ENCODE measurements at places on chromosomes 5 and 9.

DNA sequence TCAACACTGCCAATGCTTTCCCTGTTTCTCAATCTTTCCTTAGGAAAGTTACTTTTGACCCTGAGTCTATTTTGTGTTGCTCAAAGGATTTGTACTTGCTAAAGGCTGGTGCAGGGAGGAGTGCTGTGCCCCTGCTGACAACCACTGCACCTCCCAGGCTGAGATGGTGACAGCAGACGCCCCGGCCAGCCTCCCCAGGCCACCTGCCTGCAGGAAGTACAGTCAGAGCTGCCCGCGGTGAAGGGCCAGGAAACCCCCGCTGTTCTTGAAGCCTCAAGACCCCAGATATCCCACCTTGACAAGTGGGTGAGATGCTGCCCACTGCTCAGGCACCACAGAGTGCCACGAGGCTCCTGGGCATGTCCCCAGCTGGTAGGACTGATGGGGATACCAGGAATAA lies 44.2 kb upstream of the CKMT2 start:
- DNase-seq, result no peak

DNA sequence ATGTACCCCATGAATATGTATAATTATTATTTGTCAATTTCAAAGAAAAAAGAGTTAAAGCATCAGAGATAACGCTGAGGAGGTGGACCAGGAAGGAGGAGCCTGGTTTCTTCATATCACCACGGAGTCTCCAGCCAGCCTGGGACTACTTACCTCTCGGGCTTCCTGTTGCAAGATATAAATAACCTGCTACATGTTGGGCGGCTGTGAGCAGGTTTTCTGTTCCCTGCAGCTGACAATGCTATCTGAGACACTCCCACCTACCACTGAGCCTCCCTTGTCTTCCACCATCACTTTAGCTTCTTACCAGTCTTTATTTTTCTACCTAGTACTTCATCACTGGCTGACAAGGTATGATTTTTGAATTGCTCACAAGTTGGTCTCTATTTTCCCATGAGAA lies 102.7 kb upstream of the CPEB4 start:
- no peak for DNase-seq

GRCh38 chr9:97632248-97632984 lies 752 bp downstream of the TSTD2 start:
- DNase-seq, result no peak

DNA sequence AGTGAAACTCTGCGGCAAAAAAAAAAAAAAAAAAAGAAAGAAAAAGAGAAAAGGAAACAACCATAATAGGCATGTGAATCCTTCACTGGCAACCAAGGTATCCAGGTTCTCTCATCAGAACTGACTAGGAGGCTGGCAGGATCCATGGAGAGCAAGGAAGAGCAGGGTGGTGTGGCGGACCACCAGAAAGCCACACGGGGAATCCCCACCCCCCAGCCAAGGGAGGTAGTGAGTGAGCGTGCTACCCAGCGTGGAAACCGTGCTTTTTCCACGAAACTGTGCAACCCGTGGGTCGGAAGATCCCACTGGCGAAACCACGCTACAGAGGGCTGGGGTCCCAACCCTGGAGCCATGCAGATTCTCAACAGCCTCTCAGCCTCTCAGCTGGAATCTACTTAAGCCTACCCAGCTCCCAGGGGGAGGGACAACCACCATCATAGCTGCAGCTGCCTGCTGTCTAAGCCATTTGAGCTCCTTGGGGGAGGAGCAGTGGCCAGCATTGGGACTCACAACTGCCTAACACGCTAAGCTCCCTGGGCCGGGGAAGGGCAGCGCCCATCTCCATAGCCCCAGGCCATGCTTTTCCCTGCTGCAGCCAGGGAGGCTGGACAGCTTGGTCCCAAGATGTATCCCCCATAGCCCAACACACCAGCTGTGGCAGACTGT lies 91.6 kb downstream of the PRELID2 start:
- DNase-seq, result no peak

- DNase-seq, result no peak
Observed at GRCh38 chr5:146079695-146080373, 25.5 kb downstream of the PLAC8L1 start.

DNA sequence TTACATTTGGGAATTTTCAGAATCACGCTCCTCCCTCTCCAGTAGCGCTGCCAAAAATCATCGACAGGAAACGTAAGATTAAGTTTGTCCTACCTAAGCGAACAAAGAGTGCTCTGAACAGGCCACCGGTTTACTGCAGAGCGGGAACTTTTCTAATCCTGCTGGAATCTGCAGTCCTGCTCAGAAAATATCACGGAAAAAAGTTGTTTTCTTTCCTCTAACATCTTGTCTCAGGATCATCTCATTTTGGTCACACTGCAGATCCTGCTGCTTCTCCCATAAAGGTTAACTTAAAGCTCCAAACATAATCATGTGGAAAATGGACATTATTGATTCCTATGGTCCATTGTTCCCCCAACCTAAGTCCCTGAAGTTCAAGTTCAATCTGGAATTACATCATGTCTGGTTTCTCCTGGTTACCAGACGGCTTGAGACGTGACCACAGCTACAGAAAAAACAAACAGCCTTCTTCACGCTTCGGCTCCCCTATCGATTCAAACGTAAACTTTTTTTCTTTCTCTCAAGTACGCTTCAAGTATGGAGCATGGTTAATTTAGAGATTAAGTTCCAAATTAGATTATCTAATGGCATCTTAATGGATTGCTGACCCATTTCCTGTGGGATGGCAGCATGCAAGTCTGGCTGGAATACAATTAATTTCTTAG lies 217.6 kb downstream of the NFIB start:
- no peak for DNase-seq

GRCh38 chr9:22060831-22061383 lies 51.8 kb upstream of the CDKN2B start:
- DNase-seq, result no peak

GRCh38 chr5:34516686-34517085 lies 139.4 kb upstream of the RAI14 start:
- no peak for DNase-seq

- no peak for DNase-seq
Observed at GRCh38 chr9:3699883-3700282, 174.1 kb upstream of the RFX3 start.

DNA sequence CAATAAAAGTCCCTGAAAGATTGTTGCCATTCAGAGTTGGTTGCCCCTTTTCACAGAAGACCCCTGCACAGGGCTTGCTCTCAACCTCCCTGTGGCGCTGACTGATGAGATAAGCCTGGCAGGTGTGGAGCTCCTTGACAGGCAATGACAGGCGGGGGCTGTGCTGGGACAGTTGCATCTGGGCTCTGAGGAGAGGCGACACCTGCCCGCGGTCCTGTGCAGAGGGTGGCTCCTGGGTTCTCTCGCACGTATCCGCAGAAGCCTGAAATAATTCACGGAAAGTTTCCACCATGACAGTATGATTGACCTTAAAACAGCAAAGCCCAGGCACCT lies 19.8 kb upstream of the EXOC3 start:
- no peak for DNase-seq

DNA sequence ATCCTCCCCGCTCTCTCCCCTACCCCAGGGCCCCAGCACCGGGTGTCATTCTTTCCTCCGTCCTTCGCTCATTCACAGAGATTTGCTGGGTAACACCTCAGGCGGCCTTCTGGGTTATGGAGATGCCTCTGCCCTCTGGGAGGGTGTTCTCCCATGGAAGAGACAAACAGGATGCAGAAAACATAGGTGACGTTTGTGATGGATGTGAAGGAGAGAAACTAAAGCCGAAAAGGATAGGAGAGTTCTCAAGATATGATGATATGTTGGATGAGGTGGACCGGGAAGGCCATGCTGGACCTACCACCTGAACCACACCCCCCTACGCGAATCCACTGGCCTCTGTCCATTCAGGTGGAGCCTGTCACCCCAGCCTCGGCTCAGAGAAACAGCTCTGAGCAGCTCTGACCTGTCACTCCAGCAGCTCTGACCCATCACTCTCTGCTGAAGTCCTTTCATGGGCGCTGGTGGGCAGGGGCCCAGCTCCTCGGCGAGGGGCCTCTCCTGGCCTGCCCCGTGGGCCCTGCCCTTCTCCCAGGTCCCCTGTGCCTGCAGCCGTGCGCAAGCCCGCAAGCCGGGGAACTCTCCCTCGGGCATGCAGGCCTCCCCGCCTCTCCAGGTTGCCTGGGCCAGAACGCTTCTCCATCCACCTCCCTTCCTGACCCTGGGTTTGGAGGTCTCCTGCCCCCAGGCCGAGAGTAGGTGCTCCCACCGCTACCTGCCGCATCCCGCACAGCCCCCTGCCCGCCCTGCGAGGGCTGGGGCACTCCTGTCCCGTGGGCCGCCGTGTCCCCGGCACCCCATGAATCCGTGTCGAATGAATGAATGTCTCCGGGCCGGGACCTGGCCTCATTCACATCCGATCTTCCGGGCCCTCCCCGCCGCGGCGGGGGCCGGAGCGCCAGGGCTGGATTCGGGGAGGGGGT lies 717 bp upstream of the NCS1 start:
- no peak for DNase-seq

DNA sequence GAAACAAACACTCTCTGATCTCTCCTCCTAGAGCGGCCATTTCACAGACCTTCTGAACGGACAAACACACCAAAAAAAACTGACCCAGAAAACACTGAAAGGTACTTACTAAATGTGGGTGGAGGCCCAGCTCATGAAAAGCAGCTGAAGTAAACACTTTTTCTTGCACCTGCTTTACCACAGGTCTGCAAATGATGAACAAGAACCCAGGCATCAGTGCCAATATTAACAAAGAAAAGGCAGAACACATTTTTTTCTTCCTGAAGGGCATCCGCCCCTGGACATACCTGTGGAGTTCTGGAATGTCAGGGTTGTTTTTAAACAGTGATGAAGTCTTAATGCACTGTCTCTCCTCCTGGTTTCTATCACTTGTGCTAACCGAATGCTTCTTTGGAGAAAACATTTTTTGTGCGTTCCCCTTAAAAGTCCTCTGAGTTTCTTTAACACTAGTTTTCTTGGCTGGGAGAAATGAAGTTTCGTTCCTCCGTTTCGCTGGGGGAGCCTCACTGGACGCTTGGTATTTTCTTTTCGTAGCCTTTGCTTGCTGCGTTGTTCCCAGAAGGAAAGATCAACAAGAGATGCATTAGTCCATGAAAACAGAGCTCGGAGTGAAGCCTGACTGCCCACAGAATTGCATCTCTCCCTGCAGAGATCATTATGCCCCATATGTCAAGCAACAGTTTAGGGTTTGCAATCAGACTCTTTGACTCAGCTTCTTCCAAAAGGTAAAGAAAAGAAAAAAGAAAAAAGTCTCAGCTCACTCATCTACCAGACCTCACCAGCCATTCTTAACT lies 7.4 kb downstream of the DDX31 start:
- no peak for DNase-seq

DNA sequence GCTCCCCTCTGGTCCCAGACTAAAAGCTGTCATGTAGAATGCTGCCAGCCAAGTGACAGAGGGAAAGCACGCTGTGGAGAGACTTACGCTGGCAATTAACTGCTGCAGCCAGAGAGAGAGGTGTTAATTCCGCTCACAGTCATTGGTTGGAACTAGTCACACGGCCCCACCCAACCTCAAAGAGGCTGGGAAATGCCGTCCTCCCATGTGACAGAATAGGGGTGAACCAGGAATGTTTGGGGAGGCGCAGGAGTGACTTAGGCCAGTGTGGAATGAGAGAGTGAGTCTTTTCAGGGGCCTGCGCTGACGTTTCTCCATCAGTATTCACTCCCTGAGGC lies 87.6 kb downstream of the AMBP start:
- DNase-seq, result no peak

DNA sequence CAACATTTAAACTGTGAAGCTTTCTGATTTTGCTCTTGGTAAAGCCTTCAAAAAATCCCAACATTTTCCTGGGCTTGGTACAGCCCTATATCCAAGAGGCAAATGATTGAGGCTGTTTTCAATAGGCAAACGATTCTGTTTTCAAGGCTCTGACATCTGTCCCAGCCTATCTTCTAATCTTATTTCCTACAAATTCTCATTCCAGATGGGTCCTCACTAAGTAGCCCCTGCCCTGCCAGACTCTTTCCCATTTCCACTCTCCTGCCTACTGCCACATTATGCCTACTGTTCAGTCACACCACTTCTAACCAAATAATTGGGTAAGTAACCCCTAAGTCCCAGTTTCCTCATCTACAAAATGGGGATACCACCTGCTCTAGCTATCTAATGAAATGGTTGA lies 3.5 kb downstream of the GBA2 start:
- no peak for DNase-seq
